ENCODE measurements at places on chromosomes 3 and 15.

- DNase-seq = no peak
Measured at GRCh38 chr15:63329567-63330350, 51.9 kb downstream of the CA12 start.

DNA sequence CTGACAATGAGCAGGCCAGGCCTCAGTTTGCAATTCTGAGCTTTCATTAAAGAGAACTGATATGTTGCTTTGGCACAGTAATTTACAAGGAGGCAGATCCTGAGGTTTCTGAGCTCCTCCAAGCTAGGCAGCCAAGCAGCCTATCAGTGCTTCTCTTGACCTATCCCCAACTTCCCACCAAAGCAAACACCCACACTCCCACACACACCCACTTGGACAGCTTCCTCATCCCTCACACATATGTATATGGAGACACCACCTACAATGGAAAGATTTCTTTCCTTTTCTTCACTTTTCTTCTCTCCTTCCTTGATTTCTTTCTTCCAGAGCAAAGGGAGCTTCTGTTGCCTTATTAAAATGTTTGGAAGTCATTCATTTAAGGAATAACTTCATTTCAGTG lies 217.0 kb downstream of the NLGN1 start:
- no peak for DNase-seq

GRCh38 chr15:99526671-99527070 lies 39.1 kb upstream of the MEF2A start:
- DNase-seq = no peak

GRCh38 chr15:22838292-22839042 lies at the start of gene NIPA2:
NIPA2 (plus strand) TSS chr15:22838666; CDS start chr15:22851732, 13,066 bp downstream.
- peak; percentile 99 for DNase-seq

DNA sequence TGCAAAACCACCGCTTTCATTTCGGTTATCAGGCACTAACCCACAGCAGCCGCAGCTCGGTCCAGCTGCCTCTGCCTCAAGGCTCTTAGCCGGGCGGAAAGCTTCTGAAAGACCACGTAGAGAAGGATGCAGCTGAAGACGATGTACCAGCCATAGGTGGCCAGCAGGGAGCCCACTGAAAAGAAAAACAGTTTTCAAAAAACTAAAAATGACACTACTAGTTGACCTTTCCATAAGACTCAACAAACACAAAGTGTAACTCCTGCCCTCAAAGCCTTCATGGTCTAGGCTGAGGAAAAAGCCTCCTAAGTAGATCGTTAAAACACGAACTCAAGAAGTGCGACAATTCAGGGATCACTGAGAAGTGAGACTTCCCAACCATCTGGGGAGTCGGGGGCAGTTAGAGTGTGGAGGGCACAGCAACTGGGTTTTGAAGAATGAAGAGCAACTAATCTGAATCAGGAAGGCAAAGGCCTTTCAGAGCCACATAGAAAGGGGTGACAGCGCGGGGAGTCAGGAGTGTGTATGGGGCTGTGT lies 716 bp downstream of the SELENOS start:
- DNase-seq = no peak

GRCh38 chr15:65390447-65390846 lies 12.6 kb upstream of the IGDCC3 start:
- no peak for DNase-seq

GRCh38 chr3:15714448-15714847 lies 83.3 kb downstream of the ANKRD28 start:
- DNase-seq = no peak

GRCh38 chr3:45751537-45752242 lies 44.6 kb downstream of the SLC6A20 start:
- no peak for DNase-seq

GRCh38 chr3:58088501-58088900 lies 80.3 kb downstream of the FLNB start:
- no peak for DNase-seq

GRCh38 chr15:95468820-95469219 lies 861.7 kb upstream of the NR2F2 start:
- no peak for DNase-seq

DNA sequence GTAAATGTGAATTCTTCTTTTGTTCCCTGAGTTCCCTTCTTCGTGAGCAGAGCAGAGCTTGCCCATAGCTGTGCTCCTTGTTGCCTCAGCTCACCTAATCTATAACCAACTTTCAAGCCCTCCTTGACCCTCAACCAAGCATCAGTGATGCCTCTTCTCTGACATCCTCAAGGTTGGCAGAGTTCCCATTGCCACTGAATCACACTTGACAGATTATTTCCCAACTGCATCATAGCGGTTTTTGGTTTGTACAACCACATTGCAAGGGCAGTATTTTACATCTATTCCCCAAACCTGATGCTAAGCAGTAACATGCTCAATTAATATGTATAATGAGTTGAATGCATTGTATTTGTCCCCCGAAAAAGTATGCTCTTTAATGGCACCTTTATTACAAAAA lies 133.0 kb upstream of the SNTN start:
- DNase-seq = no peak

DNA sequence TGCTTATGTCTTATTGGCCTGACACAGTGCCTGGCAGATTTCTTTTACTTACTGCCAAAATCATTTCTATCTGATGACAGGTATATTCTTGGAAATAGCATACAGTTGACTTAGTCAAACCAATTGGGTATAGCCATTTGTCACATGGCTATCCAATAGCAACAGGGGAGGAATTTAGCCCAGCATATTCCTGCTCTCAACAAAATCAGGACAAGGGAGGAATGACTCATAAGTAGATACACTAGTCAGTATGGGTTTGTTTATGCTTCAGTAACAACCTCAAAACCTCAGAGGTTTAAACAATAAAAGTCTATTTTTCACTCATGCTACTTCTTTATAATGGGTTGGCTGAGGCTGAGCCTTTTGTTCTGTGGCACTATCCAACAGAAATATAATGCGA lies 38.0 kb upstream of the VILL start:
- no peak for DNase-seq

DNA sequence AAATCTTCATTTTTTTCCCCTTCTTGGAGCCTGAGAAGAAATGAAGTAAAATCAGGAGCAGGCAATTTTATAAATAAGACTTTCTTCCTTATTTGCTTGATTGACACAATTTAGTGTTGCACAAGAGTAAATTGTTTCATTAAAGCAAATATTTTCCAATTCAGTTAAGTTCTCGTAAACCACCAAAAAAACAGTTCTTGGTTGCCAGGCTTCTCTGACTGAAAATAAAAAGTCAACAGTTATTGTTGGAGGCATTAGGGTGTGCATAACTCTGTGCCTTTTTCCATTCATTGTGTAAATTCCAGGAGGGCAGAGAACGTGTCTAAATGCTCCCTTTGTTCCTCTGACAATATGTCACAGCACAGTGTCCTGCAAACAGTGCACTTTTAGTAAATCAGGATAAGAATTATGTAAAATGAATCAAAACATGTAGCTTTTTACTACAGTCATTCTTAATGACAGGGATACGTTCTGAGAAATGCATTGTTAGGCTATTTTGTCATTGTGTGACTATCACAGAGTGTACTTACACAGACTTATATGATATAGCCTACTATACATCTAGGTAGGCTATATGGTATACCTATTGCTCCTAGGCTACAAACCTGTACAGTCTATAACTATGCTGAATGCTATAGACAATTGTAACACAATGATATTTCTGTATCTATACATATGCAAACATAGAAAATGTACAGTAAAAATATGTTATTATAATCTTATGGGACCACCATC lies at the start of gene CP:
CP (minus strand) TSS at position 47 of the 735 bp plus-strand sequence; CDS start at position 10, 37 bp downstream.
- DNase-seq = no peak

- no peak for DNase-seq
Measured at GRCh38 chr3:120636795-120637401, 40.8 kb downstream of the NDUFB4 start.

- no peak for DNase-seq
Measured at GRCh38 chr15:92878593-92879053, 21.5 kb upstream of the CHD2 start.

DNA sequence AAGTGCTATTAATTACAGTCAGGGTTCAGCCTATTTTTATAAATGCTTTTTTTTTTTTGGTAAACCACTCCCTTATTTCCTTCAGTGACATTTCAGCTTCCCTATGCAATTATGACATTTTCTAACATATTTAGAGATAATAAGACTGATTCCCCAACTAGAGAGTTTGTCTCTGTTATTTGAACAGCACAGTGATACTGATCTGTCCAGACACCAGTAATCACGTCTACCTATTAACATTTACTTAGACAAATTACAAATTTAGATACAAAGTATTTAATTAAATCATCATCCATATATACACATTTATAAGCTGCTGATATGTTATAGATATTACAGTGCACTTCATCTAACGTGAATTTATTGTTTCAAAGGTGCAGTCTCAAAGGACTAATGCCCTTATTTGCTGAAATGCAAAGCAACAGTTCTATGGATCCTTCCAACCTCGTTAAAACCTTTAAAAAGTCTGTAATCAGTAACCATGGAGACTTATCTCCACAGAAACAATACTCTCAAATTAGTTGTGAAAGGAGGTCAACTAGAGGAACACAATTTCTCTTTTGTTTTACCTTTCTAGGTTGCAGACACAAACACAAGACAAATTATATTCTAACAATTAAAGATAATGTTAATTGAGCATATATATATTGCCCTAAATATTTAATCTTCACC lies 1531.1 kb downstream of the SI start:
- no peak for DNase-seq

DNA sequence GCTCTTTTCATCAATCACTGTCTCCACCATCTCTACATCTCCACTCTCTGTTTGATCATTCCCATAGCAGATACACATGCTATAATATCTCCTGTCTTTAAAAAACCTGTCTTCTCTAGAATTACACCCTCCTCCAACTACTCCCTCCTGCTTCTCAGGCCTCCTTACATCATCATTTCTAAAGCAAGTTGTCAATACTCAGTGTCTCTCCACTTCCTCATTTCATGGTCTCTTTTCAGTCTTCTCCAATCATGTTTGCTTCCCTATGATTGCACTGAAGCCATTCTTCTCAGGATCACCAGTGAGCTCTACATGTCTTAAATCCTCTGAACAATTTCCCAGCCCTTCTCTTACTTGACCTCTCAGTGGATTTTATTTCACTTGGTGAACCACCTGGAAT lies 87.0 kb upstream of the ZNF280D start:
- DNase-seq = no peak

GRCh38 chr3:154970797-154971196 lies 109.3 kb upstream of the MME start:
- DNase-seq = no peak

DNA sequence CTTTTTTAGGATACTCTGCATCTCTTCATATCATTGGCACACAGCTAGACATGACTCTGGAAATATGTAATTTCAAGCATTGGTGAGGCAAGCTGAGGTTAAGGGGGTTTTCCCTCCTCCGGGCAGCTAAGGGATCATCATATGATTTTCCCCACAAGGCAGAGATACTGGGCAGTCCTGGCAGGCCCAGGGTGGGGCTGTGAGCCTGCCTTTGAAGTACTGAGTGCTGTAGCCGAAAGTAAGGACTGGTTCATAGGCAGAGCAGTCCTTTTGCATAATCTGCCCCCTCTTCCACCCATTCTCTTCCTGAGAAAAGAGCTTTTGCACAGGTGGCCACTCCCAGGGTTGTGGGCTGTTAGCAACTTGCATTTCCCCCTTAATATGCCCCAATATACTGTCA lies 168.8 kb upstream of the MANF start:
- DNase-seq = no peak

- DNase-seq = no peak
Measured at GRCh38 chr3:188348435-188349244, 194.7 kb downstream of the LPP start.

GRCh38 chr3:164730815-164731360 lies 347.4 kb downstream of the SI start:
- no peak for DNase-seq

DNA sequence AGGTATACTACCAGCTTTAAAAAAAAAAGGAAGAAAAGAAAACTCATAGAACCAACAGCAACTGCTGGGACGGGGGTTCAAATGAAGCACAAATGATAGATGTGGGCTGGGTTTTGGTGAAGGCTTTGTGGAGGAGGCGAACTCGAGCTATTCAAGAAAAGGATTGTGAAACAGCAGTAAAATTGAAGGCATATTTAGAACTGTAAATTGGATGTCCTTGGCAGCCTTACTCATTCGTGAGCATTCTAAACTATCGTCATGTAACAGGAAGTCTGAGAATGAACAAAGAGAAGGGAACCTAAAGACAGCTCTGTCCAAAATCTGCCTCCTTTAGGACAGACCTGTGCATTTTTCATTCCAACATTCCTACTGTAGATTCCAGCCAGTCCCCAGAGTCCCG lies 97.8 kb downstream of the LARS2 start:
- DNase-seq = no peak

DNA sequence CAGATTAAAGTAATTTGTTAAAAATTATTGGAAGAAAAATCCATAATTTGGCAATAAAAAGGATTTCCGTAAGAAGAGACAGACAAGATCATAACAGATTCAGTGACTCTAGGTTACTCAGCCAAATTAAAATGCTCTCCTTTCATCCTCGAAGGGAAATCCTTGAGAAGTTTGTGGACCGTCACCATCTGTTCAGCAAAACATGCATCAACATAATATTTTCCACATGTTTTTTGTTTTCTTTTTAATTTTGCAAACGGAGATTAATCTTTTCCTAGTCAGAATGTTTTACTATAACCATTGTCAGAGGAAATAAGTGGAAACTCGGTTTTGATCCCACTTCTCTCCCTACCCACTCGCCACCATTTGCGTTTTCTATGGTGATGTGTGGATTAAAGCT lies 128.3 kb downstream of the TMCO5A start:
- no peak for DNase-seq

DNA sequence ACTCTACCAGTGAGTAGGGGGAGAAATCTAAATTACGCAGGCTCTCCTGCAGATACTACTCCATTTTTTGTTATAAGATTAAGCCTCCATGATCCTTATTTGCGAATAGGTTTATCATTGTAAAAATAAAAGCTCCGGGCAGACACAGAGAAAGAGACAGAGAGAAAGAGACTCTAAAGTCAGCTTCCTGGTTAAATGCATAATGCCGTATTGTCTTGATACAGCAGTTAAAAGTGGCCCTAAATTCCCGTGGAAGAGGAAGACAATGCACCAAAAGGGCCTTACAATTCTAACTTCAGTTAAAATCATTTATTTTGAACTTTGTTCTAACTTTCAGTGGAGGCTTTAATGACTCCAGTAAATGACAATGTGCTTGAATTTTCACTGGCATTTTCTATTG lies 98.3 kb downstream of the SLC9A9 start:
- DNase-seq = no peak

DNA sequence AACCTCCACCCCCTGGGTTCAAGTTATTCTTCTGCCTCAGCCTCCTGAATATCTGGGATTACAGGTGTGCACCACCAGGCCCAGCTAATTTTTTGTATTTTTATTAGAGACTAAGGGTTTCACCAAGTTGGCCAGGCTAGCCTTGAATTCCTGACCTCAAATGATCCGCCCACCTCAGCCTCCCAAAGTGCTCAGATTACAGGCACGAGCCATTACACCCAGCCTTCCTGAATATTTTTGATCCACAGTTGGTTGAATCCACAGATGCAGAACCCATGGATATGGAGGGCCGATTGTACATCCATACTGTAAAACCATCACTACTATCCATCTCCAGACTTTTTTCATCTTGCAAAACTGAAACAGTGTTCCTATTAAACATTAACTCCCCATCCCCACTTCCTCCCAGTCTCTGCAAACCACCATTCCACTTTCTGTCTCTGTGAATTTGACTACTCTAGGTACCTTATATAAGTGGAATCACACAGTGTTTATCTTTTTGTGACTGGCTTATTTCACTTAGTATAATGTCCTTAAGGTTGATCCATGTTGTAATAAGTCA lies 8.2 kb upstream of the TMEM62 start:
- no peak for DNase-seq

GRCh38 chr3:189363590-189364255 lies 192.0 kb downstream of the TPRG1 start:
- DNase-seq = no peak
